ENCODE measurements at places on chromosomes 12 and 14.

DNA sequence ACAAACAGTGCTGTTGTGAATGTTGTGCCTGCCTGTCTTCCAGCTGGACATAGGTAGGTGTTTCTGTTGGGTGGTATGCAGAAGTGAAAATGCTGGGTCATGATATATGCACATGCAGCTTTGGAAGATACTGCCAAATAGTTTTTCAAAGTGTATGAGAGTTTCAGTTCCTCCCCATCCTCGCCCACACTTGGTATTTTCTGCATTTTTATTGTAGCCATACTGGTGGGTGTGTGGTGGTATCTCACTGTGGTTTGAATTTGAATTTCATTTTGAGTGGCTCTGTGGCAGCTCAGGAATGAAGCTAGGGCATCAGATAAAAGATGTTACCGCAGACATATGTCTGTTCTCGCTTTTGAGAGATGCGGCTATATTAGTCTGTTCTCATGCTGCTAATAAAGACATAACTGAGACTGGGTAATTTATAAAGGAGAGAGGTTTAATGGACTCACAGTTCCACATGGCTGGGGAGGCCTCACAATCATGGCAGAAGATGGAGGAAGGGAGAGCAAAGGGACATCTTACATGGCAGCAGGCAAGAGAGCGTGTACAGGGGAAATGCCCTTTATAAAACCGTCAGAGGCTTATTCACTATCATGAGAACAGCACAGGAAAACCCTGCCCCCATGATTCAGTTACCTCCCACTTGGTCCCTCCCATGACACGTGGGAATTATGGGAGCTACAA lies 183.1 kb downstream of the CAND1 start:
- DNase-seq: no peak

GRCh38 chr14:22414876-22415604 lies 174.0 kb downstream of the DAD1 start:
- no peak for DNase-seq

DNA sequence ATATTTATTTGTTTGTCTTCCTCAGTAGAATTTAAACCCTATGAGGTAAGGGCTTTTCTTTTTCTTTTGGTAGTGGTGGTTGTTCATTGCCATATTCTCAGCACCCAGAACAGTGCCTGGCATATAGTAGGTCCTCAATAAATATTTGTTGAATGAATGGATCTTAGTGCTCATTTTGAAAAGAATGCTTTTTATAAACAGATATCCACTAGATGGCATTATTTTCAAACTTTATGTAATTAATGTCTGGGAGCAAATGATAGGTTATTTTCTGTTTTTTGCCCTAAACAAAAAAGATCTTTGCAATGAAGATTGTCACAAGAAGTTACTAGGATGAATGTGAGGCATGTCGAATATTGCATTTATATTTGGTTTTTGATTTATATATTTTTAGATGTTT lies 64.1 kb downstream of the RAD51B start:
- DNase-seq: peak; percentile 62

DNA sequence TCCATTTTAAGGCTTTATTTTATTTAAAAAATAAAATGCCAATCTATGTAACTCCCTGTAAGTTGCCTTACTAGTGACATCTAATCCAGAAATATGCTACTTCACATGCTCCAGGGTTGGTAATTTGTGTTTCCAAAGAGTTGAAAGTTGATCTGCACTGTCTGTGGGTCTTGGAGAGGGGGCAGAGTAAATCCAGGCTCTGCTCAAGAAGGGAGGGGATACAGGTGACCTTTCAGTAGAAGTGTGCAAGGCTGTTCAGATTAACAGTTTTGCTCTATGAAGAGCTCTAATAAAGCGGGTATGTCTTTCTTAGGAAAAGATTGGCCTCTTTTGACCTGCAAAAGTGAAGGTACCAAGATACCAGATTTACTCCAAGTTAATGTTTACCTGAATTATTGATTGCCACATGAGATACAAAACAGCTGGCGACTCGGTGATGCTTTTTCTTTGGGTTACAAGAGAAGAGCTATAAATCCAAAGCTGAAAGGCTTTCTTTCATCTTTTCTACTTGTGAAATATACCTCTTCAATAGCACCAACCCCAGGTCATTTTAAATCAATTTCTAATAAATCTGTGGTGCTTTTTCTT lies 75.6 kb upstream of the FLRT2 start:
- DNase-seq: no peak

DNA sequence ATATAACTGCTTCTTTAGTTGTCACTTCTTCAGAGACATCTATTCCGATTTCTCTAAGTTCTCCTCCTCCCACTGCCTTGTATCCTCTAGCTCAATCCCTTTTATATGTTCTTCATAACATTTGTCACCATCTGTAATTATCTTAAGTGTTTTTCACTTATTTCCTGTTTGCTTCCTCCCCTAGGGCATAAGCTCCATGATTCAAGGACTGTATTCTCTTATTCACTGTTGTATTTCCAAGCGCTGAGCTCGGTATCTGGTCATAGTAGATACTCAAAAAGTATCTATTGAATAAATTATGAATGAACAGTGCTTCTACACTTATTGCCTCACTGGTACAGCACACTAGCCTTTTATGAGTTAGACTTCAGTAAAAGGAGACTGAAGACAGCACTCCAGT lies 109.0 kb upstream of the TMPO start:
- DNase-seq: no peak

- no peak for DNase-seq
Measured at GRCh38 chr12:127590868-127591267, 676.1 kb upstream of the TMEM132C start.

- DNase-seq: no peak
Measured at GRCh38 chr14:85079842-85080730, 449.9 kb upstream of the FLRT2 start.

DNA sequence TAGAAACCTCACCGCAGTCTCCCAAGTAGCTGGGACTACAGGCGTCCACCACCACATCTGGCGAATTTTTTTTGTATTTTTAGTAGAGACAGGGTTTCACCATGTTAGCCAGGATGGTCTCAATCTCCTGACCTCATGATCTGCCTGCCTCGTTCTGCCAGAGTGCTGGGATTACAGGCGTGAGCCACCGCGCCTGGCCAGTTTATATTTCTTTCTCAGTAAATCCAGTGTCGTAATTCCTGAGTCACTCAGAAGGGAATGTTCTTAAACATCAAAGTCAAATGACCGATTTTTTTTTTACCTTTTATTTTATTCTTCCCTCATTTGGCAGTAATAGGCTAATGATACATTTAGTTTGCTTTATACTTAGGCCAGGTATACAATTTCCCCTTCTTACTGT lies 80.5 kb downstream of the FBXO33 start:
- DNase-seq: no peak

DNA sequence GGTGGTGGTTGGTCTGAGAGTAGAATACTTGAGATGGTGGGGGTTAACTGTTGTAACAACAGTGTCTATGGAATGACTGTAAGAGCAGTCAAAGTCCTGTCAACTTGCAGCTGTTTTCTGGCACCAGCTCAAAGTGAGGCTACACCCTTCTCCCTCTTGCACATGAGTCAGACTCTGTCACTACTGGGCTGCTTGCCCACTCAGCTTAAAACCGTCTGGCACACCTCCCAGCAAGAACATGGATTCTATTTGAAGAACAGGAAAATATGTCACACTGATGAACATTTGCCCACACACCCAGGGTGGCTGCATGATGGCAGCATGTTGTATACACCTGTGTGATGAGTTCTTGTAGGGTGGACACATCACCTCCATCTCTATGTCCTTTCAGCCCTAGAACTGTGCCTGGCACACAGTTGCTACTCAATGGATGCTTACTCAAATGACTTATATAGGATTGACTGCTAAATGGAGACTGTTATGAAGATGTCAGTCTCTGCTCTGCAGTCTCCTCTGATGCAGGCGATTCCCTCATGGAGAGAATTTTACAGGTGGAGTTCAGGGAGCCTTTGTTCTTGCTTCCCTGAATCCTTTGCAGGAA lies 19.3 kb upstream of the SERPINA6 start:
- DNase-seq: peak; percentile 93

- DNase-seq: no peak
Measured at GRCh38 chr12:79873201-79873600, 61.7 kb downstream of the PPP1R12A start.

DNA sequence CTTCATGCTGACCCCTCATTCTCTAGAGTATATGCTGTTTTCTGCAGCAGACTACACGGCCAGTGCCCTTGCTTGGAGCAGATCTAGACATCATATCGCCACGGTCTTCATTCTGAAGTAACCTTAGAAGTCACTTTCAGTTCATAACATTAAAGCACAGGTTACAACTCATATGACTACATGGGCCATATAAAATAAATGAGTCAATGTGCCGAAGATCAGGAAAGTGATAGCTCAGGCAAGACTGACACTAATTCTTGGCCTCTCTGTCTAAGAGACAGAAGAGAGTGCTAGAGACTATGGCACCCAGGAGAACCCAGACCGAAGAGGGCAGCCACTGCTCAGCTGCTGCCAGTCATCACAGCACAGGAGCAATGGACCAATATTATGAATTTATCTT lies 609.7 kb downstream of the DIO2 start:
- no peak for DNase-seq

DNA sequence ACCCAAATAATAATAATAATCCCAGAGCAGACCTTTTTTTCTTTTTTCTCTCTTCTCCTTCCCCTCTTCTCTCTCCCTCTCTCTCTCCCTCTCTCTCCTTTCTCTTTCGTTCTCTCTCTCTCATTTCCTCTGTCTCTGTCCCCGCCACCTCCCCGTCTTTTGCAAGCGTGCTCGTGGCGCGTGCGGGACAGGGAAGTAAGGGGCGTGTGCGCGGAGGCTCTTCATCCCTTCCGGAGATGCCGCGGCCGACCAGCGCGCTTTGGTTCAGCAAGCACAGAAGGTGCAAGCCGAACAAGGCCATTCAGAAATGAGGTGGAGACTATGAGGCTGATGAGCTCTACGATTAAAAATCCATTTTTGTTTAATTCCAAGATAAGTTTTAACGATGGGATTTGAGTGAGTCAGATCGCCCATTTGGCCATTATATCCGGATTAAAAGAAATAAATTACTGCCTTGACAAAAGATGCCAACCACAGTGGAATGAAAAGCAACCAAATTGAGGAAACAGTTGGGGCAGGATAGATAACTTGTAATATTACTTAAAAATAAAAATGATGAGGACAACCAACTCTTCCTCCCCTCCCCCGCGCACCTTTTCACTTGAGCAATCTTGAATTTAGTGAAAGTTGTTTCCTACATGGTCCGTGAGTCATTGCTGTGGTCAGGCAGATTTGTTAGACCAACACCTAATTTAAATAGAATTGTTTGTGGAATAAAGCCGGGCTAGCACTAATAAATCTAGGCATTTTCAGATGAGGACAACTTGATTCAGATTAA lies 1.2 kb upstream of the AMIGO2 start:
- peak; percentile 75 for DNase-seq
